ENCODE measurements at places on chromosomes 5 and 9.

DNA sequence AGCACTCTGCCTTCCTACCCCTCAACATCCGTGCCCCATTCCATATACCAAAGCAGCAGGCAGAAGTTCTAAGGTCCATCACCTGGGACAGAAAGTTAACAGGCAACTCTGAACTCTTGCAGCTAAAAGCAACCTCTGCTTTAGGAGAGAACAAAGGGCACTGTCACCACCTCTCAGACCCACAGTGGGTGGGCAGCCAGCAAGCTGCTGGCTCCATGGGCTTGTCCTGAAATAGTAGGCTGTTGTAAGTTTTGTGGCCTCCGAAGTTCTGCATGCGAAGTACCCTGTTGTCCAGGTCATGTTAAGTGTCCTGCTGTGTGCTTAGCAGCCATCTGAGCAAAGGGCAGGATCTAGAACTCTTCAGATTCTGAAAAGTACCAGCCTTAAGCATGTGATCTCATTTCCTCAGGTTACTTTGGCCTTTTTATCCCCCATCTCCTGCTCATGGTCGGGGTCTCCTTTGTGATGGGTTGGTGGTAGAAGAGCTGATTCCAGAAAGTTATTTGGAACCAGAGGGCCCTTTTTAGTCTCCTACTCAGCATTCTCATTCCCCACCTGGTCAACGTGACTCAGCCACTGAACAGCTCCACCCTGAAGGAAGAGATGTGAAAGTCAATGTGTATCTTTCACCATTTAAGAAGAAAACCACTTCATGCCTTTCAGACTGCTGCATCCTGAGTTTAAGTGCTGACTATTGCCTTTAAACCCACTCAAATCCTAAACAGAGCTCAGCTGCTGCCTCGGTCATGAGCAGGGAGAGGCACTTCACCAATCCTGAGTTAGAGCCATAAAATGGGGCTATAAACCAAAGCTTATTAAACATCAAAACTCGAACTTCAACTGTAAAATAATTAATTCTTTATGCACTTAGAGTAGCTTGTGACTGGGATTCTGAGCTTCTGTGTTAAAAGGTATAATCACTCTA is 121.4 kb downstream of the DPYSL3 start:
- DNase-seq: no peak

- no peak for DNase-seq
Measured at GRCh38 chr5:79636981-79637733, 24.9 kb downstream of the TENT2 start.

- no peak for DNase-seq
Measured at GRCh38 chr9:23739753-23740152, 86.3 kb downstream of the ELAVL2 start.

- DNase-seq: no peak
Measured at GRCh38 chr9:3682186-3682585, 156.4 kb upstream of the RFX3 start.

DNA sequence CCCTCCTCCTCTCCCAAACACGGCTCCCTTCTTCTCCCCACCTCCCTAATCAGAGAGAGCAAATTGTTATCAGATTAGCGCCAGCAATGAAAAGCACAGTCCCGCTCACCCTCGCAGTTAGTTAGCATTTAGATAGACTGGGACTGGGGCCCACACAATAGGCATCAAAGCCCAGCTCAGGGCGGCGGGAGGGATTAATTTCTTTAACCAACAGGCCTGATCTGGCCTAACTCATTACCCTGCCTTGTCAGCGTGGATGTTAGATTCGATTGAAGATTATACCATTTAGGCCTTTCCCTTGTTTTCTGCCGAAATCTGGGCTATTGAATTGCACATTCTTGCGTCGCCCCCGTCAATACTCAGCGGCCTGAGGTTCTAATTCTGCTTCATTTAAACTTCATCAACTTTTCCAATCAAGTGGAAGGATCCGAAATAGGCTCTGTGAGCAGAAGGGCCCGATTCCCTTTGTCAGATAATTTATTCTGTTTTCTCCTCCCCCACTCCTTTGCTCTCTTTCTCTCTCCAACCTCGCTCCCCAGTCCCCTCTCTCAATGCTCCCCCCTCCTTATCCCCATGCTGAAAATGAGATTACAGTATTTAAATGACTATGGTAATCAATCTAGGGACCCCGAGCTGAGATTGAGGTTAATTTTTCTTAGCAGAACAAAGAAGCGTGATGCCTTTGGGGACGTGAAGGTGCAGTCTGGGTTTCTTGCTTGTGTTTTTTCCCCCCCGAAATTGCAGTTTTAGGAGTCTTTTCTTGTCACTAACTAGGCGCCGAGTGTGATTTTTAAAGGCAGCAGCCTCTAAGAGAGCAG is 15.1 kb downstream of the CFAP77 start:
- no peak for DNase-seq

- no peak for DNase-seq
Measured at GRCh38 chr9:97502222-97502983, 937 bp downstream of the TMOD1 start.

DNA sequence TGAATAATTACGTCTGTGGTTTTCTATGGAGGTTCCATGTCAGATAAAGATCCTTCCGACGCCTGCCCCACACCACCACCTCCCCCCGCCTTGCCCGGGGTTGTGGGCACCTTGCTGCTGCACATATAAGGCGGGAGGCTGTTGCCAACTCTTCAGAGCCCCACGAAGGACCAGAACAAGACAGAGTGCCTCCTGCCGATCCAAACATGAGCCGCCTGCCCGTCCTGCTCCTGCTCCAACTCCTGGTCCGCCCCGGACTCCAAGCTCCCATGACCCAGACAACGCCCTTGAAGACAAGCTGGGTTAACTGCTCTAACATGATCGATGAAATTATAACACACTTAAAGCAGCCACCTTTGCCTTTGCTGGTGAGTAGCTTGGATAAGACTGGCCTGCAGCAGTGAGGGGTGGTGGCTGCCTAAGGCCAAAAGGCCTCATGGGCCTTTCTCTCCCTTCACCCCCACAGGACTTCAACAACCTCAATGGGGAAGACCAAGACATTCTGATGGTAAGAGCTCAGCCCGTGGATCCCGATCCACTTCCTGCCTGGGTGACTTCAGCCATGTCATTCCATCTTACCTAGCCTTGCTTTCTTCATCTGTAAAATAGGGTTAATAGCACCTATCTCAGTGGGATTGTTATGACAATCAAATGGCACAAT is at the start of gene IL3:
TSS of gene IL3 (plus strand) at position 155 of the 661 bp plus-strand sequence. CDS start at position 207, 52 bp downstream.
- DNase-seq: no peak

- DNase-seq: no peak
Measured at GRCh38 chr9:89361816-89362646, 43.7 kb downstream of the SECISBP2 start.

- DNase-seq: no peak
Measured at GRCh38 chr9:84807870-84808390, 138.4 kb downstream of the NTRK2 start.

DNA sequence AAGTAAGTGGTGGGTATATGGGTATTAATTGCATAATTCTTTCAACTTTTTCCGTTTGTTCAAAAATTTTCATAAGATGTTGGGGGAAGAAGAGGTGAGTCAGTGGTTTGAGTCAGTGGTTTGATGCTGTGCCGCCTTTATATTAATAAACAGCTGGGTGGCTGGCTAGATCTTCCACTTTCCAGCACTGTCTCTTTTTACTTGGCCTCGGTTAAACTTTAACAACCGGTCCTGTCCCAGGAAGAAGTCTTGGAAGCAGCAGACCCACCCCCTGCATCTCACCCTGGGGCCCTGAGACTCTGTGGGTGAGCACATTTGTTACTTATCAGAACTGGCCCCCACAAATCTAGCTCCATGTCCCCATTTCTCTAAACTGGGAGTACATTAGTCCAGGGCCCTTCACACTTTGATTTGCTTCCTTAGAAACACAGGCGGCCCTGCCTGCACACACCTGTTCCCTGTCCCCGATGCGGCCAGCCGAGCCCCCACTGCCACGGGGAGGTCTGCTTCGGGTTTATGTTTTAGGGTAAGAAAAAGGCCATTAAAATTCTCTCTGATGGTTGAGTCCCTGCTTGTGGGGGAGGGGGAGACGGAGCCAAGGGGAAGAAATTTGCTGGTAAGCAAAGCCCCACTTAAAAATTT is 90.7 kb downstream of the PTCH1 start:
- DNase-seq: no peak

DNA sequence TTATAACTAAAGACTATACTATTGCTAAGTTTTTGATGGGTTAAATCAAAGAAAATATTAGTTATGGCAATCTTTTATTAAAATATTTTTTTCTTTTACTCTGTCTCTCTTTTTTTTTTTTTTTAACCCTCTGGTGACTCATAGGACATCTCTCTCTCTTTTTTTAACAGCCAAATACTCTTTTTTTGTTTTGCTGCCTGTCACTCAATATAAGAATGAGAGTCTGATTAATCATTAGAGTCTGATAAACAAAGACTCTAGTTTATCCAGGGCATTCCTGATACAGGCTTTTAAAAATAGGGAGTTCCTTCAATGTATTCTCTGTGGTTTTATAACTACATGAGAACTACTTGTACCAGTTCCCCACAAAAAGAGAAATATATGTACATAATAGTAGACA is 77.3 kb downstream of the SLC38A9 start:
- no peak for DNase-seq

DNA sequence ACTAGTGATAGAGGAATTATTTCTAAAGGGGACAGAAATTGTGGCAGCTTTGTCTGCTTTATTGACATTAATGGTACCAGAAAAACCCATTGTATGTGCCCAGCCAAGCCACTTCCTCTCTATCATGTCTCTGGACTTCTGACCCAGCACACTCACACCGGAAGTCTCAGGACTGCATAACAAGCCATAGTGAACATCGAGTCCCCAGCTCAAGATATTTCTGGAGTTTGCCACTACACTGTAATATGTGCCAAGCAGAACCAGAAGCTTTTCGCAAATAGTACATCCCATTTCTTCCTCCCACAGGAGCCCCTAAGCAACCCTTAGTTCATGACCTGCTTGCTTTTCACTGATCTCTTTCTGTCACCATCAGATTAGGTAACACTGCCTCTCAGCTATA is 187.4 kb upstream of the GHR start:
- no peak for DNase-seq

DNA sequence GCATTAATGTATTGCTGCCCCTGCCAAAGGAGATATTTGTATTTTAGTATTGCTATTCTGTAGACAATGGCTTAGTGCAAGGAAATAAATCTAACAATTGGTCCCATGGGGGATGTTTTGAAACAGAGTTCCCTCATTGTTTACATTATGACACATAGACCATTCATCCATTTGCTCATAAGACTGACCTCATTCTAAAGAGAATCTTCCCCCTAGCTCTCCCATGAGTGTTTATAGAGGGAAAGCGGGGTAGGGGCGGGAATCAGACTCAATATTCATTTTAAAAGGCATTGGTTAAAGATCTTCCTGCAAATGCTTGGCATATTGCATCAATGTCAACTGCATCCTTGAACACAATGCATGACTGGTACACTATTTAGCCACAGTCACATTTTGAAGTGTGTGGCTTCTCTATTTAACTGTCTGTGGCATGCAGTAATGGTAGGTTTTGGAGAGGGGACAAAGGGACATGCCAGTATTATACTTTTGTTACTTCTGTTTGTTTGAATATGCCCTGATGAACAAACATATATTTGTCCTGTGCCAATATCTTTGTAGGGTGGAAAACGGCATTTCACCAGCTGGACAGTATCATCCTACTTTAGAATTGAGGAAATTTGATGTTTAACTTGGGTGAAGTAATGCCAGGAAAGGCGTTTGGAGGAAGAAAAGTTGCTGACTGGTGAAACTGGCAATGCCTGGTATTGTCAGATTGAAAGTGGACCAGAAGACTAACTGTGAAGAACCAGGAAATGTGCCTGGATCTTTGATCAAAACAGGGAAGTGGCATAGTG is 84.1 kb upstream of the MEGF10 start:
- DNase-seq: no peak

DNA sequence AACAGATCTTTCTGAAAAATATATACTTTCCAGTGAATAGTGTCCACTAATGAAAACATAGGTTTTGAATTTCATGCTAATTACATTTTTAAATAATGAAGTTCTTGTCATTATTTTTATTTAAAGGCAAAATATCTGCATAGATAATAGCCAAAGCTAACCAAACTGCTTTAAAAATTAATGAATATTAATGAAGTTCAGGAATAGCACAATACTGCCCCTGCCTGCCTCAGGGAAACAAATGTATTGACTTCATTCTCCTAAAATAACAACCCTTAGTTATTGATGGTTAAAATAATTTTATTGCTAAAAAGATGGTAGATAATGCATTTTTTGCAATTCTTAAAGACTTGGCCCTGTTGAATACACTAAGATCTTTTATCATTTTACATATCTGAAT is 103.6 kb upstream of the SSBP2 start:
- DNase-seq: no peak

DNA sequence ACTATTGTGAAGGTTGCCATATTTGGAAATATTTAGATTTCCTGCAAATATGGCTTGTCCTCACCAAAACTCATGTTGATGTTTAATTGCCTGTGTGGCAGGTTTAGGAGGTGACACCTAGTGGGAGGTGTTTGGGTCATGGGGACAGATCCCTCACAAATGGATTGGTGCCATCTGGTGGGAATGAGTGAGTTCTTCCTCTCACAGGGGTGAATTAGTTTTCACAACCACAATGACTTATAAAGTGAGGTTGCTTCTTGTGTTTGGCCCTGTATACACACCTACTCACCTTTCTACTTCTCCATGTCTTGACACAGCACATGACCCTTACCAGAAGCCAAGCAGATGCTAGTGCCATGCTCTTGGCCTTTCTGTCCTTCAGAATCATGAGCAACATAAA is 41.1 kb downstream of the ISOC1 start:
- no peak for DNase-seq

- DNase-seq: no peak
Measured at GRCh38 chr9:2916382-2916985, 72.6 kb upstream of the PUM3 start.

GRCh38 chr5:180847026-180847425 is 14.1 kb downstream of the ZFP62 start:
- DNase-seq: no peak

- DNase-seq: no peak
Measured at GRCh38 chr9:99231711-99232110, 9.6 kb downstream of the SEC61B start.

GRCh38 chr5:60229691-60230185 is 336.2 kb upstream of the PDE4D start:
- DNase-seq: no peak

DNA sequence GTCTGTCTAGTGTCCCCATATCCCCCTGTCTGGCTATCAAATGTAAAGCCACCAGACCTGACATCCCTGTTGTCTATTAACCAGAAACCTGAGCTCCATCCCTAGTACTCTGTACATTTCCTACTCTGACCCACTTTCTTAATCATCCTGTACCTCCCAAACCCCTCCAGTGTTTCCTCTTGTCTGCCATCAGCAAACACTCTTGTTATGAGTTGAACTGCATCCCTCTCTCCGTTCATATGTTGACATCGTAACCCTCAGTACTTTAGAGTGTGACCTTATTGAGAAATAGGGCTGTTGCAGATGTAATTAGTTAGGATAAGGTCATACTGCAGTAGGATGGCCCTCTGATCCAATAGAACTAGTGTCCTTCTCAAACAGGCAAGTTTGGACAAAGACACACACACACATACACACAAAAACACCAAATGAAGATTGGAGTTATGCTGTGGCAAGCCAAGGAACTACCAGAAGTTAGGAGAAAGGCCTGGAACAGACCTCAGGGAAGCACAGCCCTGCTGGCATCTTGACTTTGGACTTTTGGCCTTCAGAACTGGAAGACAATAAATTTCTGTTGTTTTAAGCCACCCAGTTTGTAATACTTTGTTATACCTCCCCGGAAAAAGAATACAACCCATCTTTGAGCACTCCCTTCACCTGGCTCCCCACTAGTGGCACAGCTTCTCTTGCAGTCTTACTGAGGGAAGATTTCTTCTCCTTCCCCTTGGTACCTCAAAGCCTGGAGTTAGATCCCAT is 180.0 kb upstream of the PTGER4 start:
- no peak for DNase-seq

Measured in stimulated activated CD8-positive, alpha-beta memory T cell treated with anti-CD3 and anti-CD28 coated beads, Interleukin-12 subunit alpha, Interleukin-12 subunit beta, amount 100 ng/mL, for 1 hour (primary cell).